ENCODE measurements at places on chromosomes 2 and 18.

- no peak for DNase-seq
These were observed 11.8 kb downstream of the PMAIP1 start for GRCh38 chr18:59911600-59911999.

GRCh38 chr2:207767461-207768167, 2.1 kb downstream of the FZD5 start:
- DNase-seq = no peak

GRCh38 chr2:226691255-226691654, 108.4 kb downstream of the IRS1 start:
- no peak for DNase-seq

GRCh38 chr2:31748041-31748440, 167.3 kb upstream of the SRD5A2 start:
- DNase-seq = no peak

DNA sequence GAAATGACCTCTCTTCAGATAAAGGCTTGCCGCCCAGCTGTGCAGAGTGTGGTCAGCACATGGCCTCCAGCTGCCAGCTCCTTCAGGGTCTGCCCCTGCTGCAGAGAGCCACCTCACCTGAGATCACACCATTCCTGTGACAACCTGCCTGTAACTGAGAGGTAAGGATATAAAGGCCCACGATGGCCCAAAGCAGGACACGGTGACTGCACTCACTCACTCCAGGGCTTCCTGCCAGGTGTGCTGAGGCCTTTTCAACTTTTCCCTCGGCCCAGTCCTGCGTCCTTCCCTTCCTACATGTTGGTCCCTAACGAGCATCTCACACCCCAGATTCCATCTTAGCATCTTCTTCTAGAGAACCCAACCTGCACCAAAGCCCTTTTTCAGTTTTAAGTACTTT, 36.2 kb downstream of the ANKRD44 start:
- no peak for DNase-seq

Measured in stimulated activated CD4-positive, alpha-beta T cell treated with anti-CD3 and anti-CD28 coated beads, Interleukin-1b, Interleukin-23, amount 100 ng/mL, for 1 hour (primary cell).